ENCODE measurements at places on chromosomes 11 and 22.
A peak's percentile ranks its signal among the peaks of the same experiment; 100 is the strongest.

GRCh38 chr22:35230417-35230816 lies 26.9 kb upstream of the HMGXB4 start:
- DNase-seq: no peak

GRCh38 chr22:27844256-27844655 lies 42.7 kb upstream of the MN1 start:
- DNase-seq: no peak

- peak; percentile 8 for DNase-seq
These were observed 191.5 kb downstream of the CEP164 start for GRCh38 chr11:117519170-117519569.

DNA sequence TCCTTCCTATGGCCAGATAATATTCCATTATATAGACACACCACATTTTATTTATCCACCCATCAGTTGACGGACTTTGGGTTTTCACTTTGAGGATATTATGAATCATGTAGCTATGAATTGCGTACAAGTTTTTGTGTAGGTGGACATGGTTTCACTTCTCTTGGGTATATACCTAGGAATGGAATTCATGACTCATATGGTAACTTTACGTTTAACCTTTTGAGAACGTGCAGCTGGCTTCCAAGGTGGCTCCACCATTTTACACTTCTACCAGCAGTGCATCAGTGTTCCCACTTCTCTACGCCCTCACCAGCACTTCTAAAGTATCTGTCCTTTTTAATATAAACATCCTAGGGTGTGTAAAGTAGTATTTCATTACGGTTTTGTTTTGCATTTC lies 112.0 kb downstream of the PLEKHA7 start:
- DNase-seq: no peak

DNA sequence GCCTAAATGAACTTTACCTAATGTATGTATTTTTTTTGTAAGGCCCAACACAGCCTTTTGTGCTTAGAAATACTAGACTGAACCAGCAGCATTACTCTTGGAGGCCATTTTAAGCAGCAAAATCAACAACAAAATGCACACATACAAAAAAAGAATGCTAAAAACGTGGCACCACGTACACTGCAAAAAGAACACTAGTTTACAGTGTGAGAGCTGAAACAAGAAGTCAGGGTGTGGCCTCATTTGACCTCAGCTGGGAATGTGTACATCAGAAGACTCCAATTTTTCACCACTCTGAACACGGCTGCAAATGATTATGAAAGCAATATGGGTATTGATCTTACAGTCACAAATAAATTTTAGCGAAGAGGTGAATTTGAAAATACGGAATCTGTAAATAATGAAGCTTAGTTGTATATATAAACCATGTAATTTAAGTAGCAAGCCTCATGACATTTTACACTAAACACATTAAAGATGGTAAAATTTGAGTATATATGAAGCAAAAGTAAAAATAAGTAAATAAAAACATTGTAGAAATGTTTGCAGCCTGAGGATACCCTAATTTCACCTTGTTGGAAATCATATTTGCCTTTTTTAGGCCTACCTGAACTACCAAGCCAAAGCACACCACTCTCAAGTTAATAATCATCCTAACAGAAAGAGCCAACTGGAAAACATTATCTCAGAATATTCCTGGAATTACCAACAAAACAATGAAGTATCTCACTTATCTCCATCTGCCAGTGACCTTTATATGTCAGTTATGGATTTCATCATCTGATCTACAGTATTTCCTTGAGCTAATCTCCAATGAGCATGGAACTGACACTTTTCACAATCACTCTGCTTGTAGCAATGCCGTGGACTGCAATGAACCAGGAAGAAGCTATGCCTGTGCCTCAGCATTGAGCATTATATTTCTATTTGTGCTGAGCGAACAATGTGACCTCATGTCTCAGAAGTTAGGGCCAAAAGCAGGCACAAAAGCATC lies 319.5 kb upstream of the FAT3 start:
- no peak for DNase-seq

- DNase-seq: peak; percentile 40
These were observed 227.5 kb upstream of the NARS2 start for GRCh38 chr11:78802058-78802761.

DNA sequence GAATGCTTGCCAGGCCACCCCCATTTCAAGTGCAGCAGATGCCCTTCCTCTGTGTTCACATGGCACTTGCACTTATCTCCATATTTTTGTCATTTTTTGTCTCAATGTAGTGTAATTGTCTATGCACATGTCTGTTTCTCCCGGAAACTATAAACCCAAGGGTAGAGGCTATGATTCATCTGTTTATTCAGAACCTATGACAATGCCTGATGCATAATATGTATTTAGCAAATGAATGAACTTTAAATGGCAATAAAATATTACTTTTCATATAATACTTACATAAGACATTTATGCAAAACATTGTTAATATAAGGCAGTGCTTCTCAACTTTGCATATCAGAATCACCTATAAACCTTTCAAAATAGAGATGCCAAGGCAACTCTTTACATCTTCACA lies 6.7 kb downstream of the PAK1 start:
- DNase-seq: no peak

DNA sequence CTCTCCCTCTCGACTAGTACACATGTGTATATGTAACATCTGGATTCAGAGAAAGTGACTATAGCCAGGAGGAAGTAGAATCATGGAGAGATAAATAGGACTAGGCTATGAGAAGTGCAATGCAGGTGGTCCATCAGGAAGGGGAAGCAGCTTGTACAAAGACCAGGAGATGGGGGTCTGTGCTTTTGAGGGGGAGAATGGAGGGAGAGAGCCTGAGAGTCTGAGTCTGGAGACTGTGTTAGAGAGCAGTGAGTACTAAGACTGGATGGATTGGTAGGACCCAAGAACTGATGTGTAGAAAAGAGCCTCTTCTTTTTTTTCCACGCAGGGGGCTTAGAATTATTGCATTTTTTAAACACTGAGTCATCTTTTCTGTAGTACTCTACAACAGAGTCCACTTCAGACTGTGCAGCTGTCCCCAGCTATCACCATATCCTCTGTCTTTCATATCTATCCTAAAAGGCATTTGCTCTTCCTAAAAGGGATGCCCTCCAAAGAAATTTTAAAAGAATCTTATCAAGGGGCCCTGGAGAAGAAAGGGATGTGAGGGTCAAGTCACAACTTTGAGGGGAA lies 80.4 kb downstream of the BDNF start:
- DNase-seq: no peak

DNA sequence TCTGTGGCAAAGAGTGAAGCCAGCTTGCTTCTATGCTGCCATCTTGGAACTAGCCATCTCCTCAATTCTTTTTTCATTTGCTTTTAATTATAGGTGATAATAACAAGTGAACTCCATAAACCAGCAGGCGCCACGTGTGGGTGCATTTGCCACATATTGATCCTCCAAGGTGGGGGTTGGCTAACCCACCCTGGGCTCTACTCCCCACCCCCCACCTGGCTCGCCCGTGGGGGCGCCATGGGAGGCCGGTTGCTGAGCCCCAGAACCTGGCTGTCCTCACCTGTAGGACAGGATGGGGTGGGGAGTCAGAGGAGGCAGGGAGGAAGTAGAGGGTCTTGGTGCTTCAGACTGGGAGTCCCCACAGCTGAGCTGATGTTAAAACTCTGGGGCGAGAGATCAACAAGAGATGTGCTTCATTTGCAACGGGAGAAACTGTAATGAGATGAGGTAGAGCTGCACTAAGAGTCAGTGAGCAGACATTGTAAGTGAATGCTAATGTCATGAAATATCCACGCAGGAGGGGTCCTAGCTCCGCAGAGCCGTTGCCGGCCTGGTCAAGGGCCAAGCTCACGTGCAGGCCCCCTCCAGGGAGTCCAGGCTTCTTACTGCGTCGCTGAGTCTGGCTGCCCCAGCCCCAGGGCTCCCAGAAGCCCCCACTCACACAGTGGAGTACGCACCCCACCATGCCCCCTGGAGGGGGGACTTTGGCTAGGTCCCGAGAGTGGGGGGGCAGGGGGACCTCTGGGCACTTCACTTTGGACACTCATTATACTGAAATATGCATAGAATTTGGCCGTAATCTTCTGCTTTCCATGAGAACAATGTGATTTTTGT lies 59.4 kb downstream of the BRD1 start:
- DNase-seq: no peak

GRCh38 chr22:45420539-45420938 lies 7.0 kb downstream of the RIBC2 start:
- DNase-seq: no peak

DNA sequence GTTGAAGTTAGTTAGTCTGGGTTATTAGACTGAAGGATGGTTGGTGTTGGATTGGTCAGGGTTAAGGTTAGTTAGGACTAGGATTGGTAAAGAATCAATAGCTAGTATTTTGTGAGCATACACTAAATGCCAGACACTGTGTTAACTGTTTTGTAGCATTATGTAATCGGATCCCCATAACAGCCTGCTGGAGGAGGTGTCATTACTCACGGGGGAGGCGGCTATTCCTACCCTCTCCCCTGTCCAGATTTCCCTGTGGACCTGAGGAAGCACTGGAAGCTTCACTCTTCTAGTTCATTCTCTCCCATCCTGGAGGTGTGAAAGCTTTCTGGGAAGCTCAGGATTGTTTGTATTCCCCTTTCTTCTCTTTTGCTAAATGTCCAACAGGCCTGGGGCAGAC lies 40.5 kb upstream of the KCNJ11 start:
- DNase-seq: no peak

- peak; percentile 35 for DNase-seq
These were observed 666 bp downstream of the MSANTD4 start for GRCh38 chr11:106021181-106021966.

- peak; percentile 44 for DNase-seq
These were observed 3.4 kb downstream of the TIMM10 start for GRCh38 chr11:57527056-57527631.

GRCh38 chr11:44257338-44258189 lies 52.4 kb downstream of the ALX4 start:
- no peak for DNase-seq

GRCh38 chr22:19105867-19106802 lies 16.1 kb downstream of the DGCR2 start:
- no peak for DNase-seq
